CD4-positive, alpha-beta T cell (primary cell): ENCODE measurements at places on chromosomes 1 and 21. TPM values are rescaled to one million over a fixed set of nuclear protein-coding genes. Genes with fewer than 3 reads are reported as not detected.

- H3K27ac ChIP-seq, result no peak overlapping the region
- H3K4me3 ChIP-seq, result no peak overlapping the region
- no peak for DNase-seq
- H3K4me1 ChIP-seq, result peaks cover 7% of the 10 kb centered on the region
These were observed 980 bp upstream of the CLDN19 start for GRCh38 chr1:42740851-42741580.

DNA sequence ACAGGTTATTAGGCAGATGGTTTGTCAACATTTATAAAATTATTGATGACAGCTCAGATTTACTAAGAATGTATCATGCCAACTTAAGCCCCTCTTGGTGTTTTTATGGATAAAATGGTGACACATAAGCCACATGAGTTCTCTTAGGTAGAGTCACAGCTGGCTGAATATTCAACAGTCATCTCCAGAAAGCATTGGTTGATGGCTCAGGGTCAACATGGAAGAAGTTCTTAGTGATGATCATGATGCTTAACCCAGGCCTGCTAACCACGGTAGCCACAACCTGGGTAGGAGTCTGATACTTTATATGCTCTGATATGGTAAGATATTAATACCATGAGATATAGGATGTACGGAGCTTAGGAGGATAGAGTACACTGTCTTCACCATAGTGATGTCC, 46.4 kb upstream of the SIPA1L2 start:
- H3K27ac ChIP-seq, result no peak overlapping the region
- H3K4me3 ChIP-seq, result no peak overlapping the region
- no peaks in the 10 kb centered on the region for H3K27me3 ChIP-seq
- no peak for DNase-seq

ZNF124 gene
- 20.0 TPM for total RNA-seq

DNA sequence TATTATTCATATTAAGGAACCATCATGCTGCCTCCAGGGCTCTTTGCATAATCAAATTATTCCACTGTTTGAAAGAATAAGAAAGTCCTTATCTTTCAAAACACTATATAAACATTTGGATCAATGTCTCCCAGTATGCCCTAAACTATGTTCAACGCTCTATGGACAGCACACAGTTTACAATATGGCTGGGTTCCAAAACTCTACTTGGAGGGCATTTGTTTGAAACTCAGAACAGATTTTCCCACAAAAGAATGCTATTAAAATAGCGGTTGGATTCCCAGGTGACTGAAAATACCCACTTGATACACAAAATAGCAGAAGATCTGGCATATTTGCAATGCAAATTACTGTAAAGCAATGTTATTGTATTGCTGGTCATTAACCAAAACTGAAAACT, 3.2 kb downstream of the HAO2 start:
- H3K36me3 ChIP-seq, result no peaks in the 10 kb centered on the region
- no peak for DNase-seq
- H3K27ac ChIP-seq, result no peak overlapping the region
- no peaks in the 10 kb centered on the region for H3K4me1 ChIP-seq
- H3K27me3 ChIP-seq, result peaks cover 4% of the 10 kb centered on the region

TFF2 gene
- not detected for total RNA-seq

DNA sequence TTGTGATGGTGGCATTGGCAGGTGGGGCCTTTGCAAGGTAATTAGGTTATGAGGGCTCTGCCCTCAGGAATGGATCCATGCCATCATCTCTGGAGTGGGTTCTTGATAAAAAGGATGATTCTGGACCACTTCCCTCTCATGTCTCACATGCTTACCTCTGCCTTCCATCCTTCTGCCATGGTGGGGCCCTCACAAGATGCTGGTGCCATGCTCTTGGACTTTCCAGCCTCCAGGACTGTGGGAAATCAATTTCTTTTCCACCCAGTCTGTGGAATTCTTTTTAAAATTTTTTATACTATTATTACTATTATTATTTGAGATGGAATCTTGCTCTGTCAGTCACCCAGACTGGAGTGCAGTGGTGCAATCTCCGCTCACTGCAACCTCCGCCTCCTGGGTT, 57.3 kb downstream of the ACBD3 start:
- DNase-seq, result no peak
- H3K4me3 ChIP-seq, result no peak overlapping the region
- H3K27me3 ChIP-seq, result no peaks in the 10 kb centered on the region
- peaks cover 26% of the 10 kb centered on the region for H3K4me1 ChIP-seq
- no peaks in the 10 kb centered on the region for H3K36me3 ChIP-seq

GRCh38 chr1:117032266-117032665, 27.9 kb upstream of the TTF2 start:
- no peak overlapping the region for H3K27ac ChIP-seq
- peaks cover 6% of the 10 kb centered on the region for H3K36me3 ChIP-seq
- no peaks in the 10 kb centered on the region for H3K27me3 ChIP-seq

GRCh38 chr21:24895885-24896734, 711.2 kb downstream of the MRPL39 start:
- no peaks in the 10 kb centered on the region for H3K4me1 ChIP-seq
- no peak overlapping the region for H3K4me3 ChIP-seq
- no peak for DNase-seq
- H3K36me3 ChIP-seq, result no peaks in the 10 kb centered on the region
- no peak overlapping the region for H3K27ac ChIP-seq
- no peaks in the 10 kb centered on the region for H3K27me3 ChIP-seq

GRCh38 chr1:228507961-228508652, 20.9 kb downstream of the RNF187 start:
- no peak overlapping the region for H3K4me3 ChIP-seq
- no peak overlapping the region for H3K27ac ChIP-seq
- peaks cover 3% of the 10 kb centered on the region for H3K27me3 ChIP-seq
- peaks cover 8% of the 10 kb centered on the region for H3K4me1 ChIP-seq
- H3K36me3 ChIP-seq, result no peaks in the 10 kb centered on the region

GRCh38 chr21:37513383-37513782, 146.8 kb downstream of the DYRK1A start:
- no peaks in the 10 kb centered on the region for H3K4me1 ChIP-seq
- peaks cover 60% of the 10 kb centered on the region for H3K36me3 ChIP-seq
- no peak overlapping the region for H3K27ac ChIP-seq
- no peaks in the 10 kb centered on the region for H3K27me3 ChIP-seq
